Right lobe of liver (tissue), 6 donors: ENCODE measurements at places on chromosomes 4 and X.

DNA sequence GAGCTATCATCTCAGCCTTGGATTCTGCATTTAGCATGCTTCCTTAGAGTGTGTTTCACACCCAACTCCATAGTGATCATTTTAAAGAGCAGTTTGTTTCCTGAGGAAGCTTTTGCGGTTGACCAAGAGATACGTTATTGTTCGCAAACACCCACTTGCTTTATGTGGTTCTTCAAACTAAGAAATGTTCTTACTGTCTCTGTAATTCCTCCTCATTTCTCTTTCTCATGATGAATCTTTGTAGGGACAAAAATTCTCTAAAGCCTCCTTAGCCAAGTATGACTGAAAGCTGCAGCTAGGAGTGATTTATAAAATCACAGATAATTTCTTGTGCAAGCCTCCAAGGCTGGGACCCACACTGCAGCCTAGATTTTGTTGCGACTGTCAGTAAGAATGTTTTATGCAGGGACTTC is 10.0 kb downstream of the TNIP3 start:
- no peak for DNase-seq

GRCh38 chrX:24149351-24150050 is at the start of gene ZFX:
ZFX (plus strand) TSS chrX:24149729; CDS start chrX:24172743, 23,014 bp downstream.
- peak; percentile 69 for DNase-seq

DNA sequence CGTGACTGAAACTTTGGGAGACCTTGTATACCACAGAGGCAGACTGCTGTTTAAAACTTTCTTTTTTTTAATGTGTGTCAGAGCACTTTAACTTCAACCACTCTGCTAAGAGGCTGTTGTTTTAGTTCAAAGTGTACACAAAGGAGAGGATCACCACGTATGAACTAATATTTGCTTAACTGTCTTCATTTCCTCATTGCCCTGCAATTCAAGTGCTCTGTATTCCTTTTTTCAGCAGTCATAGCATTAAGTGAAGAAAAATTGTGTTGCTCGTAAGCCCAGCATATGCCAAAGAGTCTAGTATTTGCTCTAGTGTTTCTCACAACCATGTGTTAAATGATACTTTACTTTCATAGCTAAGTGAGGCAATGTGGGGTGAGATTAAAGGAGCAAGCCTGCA is 63.0 kb upstream of the HHIP start:
- no peak for DNase-seq

DNA sequence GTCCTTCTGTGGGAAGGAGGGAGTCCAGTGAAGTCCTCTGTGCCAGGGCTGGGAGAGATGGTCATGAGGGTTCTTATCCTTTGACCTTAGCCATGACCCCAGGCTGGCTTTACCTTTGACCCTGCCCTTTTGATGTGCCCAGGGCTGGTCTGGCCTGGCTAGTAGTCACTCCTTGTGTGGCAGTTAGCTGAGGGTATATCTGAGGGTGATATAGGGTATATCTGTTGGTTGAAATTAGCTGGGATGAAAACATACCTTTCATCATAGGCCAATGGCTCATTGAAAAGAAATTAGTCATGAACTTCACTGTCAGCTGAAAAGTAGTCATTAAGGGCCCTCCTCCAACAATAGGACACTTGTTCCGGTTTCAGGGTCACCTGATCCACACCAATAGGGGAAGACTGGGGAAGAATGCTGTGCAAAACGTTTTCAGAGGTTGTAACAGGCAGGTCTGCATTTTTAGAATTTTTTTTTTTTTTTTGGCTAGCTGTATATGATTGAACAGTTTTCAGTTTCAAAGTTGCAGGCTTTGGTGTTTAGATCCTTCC is 74.6 kb upstream of the STOX2 start:
- DNase-seq: no peak

GRCh38 chr4:128880662-128881061 is 71.2 kb downstream of the JADE1 start:
- no peak for DNase-seq

- DNase-seq: no peak
Measured at GRCh38 chr4:53962516-53963225, 101.7 kb downstream of the CHIC2 start.
